Stomach (tissue), 19 donors: ENCODE measurements at places on chromosomes 6 and 20. TPM values are rescaled to one million over a fixed set of nuclear protein-coding genes. Genes with fewer than 3 reads are reported as not detected.

The FLRT3 gene
- total RNA-seq = not detected

The PPDPF gene
- 213 TPM for total RNA-seq

The PROKR2 gene
- not detected for total RNA-seq

The RIPOR3 gene
- total RNA-seq = 13.4 TPM

DNA sequence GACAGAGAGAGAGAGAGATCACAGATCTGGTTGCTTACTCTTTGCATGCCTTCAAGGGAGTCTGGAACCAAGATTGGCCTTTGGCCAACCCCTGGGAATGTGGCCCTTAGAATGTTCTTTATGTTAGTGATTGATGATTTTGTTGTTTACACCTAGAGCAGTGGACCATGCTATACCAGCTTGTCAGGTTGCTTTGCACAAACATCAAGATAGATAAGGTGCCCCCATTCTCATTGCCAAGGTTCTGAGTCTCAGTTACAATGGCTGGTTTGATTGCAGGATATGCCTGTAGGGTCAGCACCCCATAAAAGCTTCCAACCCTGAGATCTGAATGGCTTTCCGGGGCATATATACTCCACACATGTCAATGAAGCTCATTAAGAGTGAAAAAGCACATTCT is 53.5 kb upstream of the SLC2A12 start:
- peak; percentile 78 for DNase-seq

- no peak for DNase-seq
These were observed 7.1 kb downstream of the PLTP start for GRCh38 chr20:45904583-45905504.

DNA sequence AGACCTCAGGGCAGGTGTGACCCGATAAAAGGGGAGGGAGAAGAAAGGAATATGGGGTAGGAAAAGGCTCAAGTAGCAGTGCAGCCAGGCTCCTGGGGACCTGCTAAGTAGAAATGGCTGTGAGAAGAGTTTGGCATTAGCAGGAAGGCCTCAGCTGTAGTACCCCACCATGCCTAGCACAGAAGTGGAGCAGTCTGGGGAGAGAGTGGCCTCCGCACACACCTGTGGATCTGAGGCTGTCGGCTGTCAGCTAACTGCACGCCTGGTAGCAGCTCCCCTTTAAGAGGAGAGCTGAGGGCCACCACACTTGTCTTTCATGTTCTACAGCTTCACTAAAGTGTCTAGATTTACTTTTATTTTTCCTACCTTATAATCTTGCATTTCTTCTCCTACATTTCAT is 24.6 kb downstream of the PDE7B start:
- no peak for DNase-seq
